RPMI8226 (cell line): ENCODE measurements at places on chromosomes 2 and 18.

- DNase-seq: no peak
Observed at GRCh38 chr18:66473882-66474281, 130.0 kb downstream of the CDH19 start.

DNA sequence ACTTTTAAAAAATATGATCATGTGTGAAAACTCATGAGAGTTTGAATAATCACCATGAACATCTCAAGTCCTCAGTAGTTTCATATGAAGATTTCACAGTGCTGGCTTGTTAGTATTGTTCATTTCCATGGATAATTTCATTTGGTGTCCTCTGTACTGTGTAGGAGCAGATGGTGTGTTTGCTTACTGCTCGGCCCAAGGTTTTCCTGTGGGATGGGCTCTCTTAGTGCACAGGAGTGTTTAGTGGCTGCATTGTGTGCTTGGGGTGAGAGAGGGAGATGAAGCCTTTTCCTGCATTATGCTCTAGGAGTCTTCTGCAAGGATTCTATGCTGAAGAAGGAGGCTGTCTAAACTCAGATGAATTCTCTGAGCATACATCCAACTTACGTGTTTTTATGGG, 270.6 kb downstream of the SOCS6 start:
- no peak for DNase-seq

DNA sequence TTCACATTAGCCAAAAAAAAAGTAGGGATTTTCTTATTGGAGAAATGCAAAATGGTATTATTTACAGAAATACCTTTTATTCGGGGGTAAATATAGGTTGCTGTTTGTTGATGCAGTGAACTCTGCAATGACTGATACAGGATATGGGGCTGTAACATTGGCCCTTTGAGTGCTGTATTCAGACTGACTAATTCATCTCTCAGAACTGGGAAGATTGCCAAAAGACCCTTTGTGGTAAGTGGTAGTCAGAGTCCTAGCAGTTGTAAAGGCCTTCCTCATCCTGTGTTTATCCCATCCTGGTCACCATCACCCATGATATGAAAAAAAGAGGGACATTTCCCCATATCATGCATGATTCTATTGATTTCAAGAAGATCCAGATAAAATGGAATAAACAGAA, 14.0 kb upstream of the DCC start:
- no peak for DNase-seq

DNA sequence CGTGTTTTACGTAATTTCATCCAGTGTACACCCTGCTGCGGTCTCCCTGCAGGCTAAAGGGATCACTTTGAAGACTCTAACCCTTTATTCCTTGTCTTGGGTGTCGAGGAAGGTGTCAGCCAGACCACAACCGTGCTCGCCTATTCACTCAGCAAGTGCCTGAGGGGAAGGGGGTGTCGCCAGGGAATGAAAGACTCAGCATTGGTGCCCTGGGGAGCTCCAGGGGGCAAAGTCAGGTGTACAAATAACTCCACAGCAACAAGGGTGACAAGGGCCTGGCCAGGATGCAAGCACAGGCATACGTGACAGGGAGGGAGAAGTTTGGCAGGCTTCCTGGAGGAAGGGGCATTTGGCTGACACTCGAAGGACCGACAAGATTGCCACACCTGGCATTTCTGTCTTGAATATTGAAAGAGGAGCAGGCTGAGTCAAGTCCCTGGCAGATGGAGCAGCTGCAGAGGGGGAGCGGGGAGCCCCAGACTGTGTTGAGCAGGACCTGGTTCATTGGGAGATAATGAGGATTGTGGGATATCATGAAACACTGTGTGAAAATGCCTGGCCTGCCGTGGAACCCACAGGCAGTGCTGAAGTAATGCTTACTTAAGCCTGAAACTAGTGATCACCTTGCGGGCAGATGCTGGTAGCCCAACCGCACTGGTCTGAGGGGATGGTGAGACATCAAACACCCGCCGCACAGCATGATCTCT, 93.9 kb downstream of the RHOB start:
- peak; percentile 16 for DNase-seq

DNA sequence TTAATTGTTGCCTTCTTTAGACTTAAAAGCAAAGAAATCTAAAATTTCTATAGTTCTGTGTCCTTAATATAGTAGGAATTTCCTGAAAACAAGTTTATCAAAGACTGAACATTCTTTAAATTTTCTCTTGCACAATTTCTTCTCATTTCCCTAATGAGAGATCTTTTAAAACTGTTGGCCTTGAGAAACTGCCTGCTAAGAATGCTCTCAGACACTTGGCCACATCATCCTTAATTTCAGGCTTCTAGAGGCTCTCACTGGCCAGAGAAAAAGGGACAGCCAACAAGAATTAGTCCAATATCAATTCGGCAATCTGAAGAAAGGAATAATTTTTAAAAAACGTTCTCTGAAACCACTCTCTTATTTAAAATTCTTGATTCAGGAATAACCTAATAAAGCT, 167.0 kb upstream of the CREB1 start:
- DNase-seq: no peak

- DNase-seq: no peak
Observed at GRCh38 chr2:8581234-8581561, 100.7 kb upstream of the ID2 start.

GRCh38 chr2:241937297-241937696, 67.8 kb downstream of the RTP5 start:
- DNase-seq: no peak

DNA sequence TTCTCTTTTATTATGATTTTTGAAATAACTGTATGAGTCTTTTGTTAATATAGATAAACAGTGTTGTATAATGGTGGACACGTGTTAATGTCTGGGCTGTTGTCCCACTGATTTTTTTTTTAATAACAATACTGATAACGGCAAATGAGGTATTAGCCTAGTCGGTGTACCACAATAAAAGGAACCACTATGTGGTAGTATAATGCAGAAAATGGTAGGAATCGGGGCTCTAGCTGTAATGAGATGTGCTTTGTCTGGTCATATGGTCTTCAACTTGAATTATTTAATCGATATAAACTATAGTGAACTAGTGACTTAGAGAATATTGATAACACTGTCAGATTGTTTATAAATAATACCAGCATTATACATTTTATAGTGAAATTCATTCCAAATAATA, 517.9 kb upstream of the SPHKAP start:
- DNase-seq: no peak

DNA sequence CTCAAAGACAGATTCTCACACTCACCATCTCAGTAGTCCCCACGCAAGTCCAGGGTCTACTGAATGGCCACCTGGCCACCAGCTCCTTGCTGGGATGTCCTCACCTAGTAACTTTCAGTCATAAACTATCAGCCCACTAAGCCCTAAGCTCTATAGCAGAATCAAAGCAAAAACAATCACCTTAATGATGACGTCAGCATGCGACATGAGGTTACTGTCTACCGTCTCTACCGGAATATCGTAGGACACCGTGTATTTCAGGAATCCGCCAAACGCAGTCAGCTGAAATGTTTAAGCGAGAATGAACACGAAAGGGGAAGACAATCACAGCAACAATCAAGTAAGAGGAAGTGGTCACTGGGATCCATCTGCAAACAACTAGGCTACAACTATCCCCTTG, 81.8 kb downstream of the LAMA1 start:
- DNase-seq: no peak

- no peak for DNase-seq
Observed at GRCh38 chr2:132984731-132985130, 314.7 kb upstream of the LYPD1 start.

GRCh38 chr2:145760781-145761649, 1241.1 kb upstream of the ZEB2 start:
- DNase-seq: no peak

DNA sequence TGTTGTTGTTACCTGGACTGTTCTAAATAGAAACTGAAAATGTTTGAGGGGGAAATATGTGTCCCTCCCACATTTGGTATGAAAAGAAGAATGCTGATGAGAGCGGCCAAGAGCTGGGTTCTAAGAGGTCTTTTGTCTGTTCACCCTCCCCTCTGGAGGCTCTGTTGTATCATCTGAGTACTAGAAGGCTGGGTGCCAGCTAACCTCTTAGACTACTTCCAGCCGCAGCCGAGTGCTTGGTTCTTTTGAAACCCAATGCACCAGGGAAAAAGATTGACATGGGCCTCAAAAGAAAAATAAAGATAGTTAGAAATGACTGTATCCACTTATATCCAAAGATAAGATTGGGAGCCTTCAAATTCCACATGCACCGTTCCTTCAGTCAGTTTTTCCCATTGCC, 255.9 kb downstream of the TXNL1 start:
- peak; percentile 35 for DNase-seq

- no peak for DNase-seq
Observed at GRCh38 chr2:11156396-11157075, 1.3 kb downstream of the SLC66A3 start.

DNA sequence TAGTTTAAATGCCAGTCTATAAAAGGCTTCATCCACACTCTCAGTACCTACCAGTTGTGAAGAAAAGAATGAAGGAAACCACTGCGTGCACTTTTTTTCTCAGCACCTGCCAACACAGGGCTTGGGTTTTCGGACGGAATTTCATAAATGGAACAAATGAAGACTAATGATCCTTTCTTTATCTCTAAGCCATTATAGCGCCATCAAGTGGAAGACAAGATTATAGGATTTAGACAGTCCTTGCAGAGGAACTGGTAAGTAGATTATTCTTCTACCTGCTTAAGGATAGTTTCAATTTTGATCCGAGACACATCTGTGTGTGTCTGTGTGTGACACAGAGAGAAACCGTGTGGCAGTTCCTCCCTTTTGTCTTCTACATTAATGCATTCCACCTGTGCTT, 245.6 kb downstream of the NRXN1 start:
- no peak for DNase-seq

DNA sequence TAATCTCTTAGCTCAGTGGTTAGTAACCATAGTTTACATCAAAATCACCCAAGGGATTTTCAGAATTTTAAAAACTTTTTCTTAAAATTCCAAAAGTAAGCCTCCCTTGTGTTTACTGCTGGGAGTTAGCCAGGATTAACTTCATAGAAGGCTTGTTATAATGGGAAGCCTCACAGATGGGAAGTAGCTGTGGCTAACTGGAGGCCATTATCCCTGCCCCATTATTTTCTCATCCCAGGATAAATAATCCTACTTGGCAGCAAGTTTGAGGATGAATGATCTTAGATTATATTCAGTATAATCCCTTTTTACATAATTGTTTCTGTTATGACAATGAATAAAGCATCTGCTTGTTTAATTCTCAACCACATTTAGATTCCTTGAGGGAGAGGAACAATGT, 25.5 kb downstream of the PLEK start:
- DNase-seq: no peak

- peak; percentile 65 for DNase-seq
Observed at GRCh38 chr2:39119732-39120520, 925 bp downstream of the SOS1 start.

DNA sequence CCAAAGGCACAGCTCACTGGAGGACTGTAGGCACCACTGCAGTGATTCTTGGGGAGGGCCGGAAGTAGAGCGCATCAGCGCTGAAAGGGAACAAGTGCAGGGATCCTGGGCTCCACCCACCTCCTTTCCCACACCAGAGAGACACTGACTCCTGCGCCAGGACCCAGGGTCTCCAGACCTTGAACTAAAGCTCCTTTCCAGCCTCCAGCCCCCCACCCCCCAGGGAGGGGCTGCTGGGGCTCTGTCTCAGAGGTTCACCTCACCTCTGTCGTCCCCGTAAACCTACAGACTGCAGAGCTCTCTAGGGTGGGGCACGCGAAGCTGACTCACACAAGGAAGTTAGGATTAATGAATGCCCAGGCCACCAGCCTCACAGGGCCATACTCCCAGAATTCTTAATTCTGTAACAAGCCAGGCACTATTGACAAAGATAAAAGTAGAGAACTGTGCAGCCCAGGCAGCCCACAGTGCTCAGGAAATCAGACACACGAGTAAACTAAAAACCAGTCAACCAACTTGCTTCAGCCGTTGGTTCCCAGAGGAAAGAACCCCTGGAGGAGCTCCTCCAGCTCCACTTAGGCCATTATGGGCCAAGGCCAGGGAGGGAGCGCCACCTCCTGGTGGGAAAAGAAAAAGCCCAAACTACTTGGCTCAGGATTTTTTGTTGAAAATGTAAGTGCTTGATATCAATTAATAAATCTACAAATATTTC, 45.1 kb upstream of the ACAA2 start:
- DNase-seq: peak; percentile 74

DNA sequence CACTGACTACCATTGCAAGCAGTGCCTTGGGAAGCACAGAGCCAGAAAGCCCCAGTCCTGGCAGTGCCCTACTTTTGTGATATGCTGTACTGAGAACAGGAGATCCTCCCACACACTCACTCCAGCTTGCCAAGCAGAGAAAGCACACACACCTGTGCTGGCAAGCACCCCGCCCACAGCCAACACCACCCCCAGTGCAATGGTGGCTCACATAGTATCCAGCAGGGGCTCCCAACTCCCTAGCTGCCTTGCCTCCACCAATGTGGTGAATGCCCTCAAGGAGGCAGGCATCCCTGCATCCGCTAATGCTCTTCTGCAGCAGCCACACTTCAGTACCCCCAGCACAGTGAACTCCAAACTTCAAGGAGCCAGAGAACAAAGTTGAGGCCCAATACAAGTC, 1655.8 kb downstream of the SUCLG1 start:
- no peak for DNase-seq
